ENCODE measurements at places on chromosomes 12 and 14.

- no peak for DNase-seq
Observed at GRCh38 chr12:56338308-56339157, at the start of gene IL23A. TSS of gene IL23A (plus strand) at chr12:56338884. CDS start at chr12:56339045, 161 bp downstream.

GRCh38 chr14:34075042-34075744 lies 124.3 kb upstream of the EGLN3 start:
- no peak for DNase-seq

DNA sequence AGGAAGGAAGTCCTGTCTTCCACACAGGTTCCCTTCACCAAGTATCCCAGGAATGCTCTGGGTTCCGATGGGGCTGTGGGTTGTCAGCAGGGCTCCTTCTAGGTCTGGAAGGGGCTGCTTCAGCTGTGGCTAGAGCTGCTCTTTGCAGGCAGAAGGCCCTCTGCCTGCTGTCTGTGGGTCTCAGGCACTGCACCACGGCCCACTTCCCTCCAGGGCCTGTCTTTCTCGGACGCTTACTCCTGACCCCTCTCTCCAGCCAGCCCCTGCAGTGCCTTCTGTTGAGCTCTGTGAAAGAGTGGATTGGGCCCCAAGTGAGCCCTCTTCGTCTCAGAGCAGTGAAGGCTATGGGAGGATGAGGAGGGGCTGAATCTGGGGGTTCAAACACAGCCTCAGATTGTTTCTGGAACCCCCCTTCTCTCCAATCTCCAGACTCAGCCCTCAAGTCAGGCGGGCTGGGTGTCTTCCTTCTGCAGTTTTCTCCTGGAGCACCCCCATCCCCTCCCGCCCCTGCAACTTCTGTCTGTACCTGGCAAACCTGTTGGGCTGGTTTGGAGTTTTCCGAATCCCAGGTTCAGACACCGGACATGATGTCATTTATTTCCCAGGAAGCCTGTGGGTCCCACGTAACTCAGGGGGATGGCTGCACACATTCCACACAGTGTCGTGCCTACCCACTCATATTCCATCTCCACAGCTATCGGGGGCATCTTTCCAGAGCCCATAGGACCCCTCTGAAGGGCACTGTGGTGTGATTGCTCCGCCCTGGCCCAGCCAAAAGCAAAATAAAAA lies 24.9 kb upstream of the SPPL3 start:
- no peak for DNase-seq

DNA sequence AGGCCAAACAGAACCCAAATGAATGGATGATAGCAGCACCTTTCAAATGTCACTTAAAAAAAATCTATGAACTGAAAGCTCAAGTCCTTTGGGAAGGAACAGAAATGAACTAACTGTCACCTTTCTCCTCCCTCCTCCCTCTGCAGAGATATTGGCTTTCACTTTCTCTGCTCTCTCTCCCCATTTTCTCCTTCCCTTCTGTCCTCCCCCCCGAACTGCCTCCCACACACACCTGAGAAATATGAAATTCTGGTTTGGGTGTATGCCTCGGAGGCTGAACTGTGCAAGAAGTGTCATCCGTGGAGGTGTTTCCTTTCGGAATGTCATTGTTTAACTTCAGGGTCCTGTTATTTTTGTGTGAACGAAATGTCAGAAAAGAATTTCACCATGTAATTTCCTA lies 87.8 kb downstream of the NEDD1 start:
- DNase-seq = no peak

- DNase-seq = no peak
Observed at GRCh38 chr12:25553098-25553497, at the start of gene LMNTD1. TSS of gene LMNTD1 (minus strand) at chr12:25553283. CDS start at chr12:25552959, 324 bp downstream.

DNA sequence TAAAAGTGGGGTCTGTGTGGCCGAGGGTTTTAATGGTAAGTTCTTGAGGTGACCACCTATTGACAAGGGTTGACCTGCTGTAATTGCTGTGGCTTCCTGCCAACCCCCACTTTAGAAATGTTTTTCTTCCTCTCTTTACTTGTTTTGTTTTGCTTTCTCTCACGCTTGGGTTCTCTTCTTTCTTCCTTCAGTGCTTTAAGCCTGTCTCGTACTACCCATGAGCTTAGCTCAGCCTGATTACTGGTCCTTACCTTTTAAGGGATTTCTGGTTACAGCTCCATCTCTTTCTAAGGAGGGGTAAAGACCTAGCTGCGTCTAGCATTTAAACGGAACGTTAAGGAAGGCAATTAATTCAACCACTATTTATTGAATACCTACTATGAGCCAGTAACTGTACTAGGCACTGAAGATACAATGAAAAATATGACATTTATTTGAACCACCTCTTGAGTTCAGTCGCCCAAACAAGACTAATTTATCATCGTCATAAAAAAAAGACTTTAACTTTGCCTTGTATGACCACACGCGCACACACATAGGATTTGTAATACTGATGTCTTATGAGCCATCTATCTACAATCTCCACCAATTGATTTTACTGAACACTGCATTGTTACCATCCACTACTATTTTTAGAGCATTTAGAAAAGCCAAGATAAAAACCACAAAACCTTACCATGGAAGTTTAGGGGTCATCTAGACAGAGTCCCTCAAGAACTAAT lies 888 bp upstream of the PPP1R12A start:
- no peak for DNase-seq

Data from anterior cingulate cortex (tissue), 58 donors.